ENCODE measurements at places on chromosomes 6 and 20.

DNA sequence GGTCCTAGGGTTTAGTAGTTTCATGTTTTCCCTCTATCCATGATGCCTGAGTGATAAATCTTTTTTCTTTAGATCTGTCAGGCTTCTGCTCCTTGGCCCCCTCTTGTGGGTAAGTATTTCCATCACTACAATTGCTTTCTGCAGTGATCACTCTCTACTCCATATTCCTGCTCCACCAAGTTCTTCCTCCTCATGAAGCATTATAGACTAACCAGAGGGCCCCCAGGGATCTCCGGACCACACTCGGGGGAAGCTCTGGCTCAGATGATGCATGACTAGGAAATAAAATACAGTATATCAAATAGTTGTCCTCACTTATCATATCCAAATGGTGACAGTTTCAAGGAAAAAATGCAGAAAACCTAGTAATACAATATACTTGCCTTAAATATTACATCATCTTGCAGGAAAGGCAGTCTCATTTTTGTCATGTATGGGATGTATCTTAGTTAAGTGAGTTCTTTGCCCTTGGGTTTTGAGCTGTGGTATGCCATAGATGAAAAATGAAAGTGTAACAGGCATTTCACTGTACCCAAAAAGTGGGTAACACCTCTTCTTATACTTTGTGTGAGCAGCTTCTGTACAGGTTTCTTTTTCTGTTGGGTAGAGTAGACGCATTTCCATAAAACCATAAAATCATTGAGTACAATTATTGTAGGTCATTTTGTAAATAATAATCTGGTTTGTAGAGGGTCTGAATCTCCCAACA is 200.9 kb upstream of the EYA4 start:
- no peak for DNase-seq

GRCh38 chr6:169097381-169097959 is 156.2 kb downstream of the THBS2 start:
- DNase-seq = no peak

- no peak for DNase-seq
Measured at GRCh38 chr20:51763965-51764602, 4.1 kb downstream of the ATP9A start.

- DNase-seq = no peak
Measured at GRCh38 chr6:153129873-153130514, 1.1 kb downstream of the RGS17 start.

GRCh38 chr6:13294499-13295069 is 33.8 kb downstream of the TBC1D7 start:
- DNase-seq = no peak

DNA sequence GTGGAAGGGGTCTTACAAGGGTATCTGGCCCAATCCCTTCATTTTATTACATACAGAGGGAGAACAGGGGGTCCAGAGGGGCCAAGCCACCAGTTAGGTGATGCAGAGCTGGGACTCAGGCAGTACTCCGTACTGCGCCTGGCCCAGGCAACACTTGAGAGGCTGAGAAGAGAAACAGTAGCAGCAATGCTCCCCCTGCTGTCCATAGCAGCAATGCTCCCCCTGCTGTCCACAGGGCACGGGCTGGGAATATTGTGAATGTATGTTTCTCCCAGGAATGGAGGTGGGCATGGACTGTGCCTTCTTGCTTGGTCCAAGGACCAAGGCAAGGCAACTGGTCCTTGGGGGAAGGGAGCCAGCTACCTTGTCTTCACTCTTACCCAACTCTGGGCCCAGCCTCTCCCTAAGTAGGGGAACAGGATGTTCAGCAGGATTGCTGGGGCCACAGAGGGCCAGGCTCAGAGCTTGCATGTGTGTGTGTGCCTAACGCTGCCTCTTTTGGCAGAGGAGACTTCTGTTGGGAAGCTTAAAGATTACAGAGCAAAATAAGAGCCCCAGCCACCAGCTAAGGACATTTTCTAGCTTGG is 14.8 kb upstream of the FAM83C start:
- DNase-seq = peak; percentile 42

DNA sequence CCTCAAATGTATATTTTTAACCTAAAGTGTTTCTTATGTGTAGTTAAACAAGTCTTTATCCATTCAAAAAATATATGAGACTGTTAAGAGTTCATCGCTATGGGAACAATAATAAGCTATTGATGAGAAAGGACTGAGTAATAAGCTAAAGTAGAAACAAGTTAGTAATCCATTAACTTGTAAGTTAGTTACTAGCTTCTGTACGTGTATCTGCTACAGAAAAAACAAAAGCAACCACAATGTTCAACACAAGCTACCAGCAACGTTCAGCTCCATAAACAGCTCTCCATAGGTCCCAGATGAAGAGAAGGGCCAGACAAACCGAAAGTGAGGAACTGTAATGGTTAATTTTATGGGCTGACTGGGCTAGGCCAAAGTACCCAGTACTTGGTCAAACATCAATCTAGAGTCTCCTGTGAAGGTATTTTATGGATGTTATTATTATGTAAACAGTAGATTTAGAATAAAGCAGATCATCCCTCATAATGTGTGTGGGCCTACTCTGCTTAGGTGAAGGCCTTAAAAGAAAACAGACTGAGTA is 33.8 kb upstream of the FAM135A start:
- no peak for DNase-seq

DNA sequence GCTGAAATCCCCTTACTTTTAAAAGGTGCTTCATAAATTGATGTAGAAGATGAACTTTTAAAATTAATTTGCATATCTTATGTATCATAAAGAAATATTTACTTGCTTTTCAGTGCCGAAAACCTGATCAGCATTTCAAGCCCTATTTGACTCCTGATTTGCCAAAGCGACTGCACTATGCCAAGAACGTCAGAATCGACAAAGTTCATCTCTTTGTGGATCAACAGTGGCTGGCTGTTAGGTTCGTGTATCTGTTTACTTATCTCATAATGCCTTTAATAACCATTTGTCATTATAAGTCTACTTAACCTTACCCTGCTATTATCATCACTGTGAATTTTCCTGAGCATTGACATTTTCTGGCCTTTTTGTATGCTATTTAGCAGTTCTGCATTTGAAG is 7.8 kb downstream of the OR2A4 start:
- DNase-seq = no peak

DNA sequence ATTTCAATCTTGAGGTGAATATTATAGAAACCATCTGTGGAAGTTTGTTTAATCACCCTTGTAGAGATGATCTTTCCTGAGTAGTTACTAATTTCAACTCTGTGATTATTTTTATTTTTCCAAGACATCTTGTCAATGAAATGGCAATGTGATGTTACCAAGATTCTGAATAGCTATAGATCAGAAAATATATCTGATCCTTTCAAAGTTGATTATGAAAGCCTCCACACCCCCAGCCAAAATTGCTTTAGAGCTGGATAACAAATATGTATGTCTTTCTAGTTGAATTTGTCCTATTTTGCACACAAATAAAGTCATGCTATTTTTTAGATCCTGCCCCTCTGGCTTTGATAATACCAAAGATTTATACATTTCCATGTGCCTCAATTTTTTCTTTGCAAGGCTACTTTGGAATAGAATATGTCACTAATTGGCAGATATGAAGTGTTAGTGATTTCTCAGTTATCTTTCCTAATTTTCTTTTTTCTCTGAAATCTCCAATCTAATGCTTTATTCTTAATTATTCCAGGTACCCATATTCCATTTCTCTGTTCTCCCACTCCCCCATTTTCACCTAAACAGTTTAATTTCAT is 5.0 kb downstream of the SIM1 start:
- DNase-seq = no peak

DNA sequence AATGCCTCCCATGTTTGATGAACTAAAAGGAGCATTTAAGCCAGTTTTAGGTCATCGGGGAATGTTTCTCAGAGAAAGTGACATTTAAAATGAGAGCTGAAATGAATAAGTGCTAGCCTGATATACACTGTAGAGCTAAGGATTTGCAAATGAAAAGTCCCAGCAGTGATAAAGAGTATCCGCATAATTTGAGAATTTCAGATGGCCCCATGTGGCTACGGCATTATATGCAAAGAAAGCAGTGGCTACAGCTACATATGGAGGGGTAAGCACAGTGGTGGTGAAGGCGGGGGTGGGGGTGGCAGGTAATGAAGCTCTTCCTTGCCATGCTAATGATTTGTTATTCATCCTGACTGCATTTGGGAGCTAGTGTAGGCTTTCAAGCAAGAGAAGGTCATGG is 371.3 kb downstream of the ARHGAP18 start:
- no peak for DNase-seq

DNA sequence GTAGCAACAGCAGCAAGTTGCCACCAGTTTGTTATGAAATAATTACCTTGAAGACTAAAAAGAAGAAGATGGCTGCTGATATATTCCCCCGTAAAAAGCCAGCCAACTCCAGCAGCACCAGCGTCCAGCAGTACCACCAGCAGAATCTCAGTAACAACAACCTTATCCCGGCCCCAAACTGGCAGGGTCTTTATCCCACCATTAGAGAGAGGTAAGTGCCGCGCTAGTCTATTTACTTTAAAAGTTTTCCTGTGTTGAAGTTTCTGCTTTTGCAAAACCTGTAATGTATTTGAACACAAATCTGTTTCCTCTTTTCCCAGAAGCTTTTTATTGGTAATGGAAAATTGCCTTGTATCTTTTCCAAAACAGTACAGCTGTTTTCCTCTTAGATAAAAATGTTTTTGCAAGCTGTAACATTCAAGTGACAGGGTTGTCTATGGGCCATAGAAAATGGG is 725 bp downstream of the BTBD3 start:
- no peak for DNase-seq

DNA sequence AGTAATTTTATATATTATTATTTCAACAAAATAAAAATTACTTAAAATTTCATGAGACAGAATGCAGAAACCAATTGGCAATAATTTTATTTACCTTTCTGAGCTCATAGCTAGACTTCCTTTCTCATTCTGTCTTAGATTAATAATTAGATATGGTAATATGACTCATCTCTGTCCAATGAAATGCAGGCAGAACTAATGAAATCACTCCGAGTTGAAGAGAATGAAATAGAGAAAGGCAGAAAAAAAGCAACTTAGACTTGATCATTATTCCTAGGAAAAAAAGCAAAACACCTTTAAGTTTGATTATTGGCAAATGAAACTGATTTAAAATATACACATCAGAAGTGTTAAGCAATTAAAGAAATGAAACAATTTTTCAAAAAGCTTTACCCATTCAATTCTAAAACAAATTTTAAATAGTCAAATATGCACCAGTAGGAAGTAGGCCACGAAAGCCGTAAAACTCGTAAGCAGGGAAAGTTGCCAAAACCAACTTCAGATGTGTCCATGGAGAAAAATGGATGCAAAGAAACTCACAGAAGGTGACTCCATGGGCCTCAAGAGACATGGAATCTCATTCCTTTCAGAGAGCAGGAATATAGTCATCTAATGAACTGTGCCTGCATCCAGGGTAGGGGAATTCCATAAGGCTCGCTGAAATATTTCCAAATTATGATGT is 293.8 kb upstream of the RGS17 start:
- no peak for DNase-seq

GRCh38 chr6:55293116-55293515 is 34.2 kb upstream of the GFRAL start:
- no peak for DNase-seq

GRCh38 chr6:169990095-169991030 is 238.9 kb downstream of the ERMARD start:
- DNase-seq = peak; percentile 69

GRCh38 chr6:131768964-131769363 is 38.9 kb upstream of the ENPP1 start:
- no peak for DNase-seq

DNA sequence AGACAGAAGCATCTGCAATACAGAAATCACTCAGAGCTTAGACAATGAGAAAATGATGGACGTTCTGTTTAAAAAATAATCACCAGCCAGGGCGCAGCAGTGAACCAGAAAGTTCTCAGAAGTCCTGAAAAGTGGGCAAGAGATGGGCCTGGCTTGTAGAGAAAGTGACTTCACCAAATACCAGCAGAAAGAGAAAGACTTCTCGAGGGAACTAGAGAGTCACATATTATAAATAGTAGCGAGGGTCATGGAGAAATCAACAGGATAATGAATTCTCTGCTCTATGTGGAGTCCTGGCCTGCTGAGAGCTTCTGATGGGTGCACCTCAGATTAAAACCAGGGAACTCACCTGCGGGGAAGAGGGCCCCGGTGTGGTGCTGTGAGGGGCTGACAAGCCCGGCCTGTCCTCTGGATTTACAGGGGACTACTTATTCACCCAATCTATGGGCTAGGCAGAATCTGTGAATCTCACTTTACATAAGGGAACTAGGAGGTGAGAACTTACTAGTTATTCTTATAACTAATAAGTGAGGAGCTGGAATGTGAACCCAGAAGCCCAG is 5.6 kb upstream of the RAMACL start:
- no peak for DNase-seq
